Activated T-helper 2 cell treated with anti-CD3 and anti-CD28 coated beads, Interferon-gamma antibody, Interleukin-2, Interleukin-4, amounts not matched to agents 10 μg/mL and 5 μg/mL and 100 μg/mL, durations not matched to agents 14 hours and 24 hours and 36 hours (primary cell): ENCODE measurements at places on chromosomes 4 and X.

- H3K27ac ChIP-seq: no peak overlapping the region
- no peak overlapping the region for H3K4me3 ChIP-seq
- peaks cover 1% of the 10 kb centered on the region for H3K4me1 ChIP-seq
- no peak for DNase-seq
- peaks cover 11% of the 10 kb centered on the region for H3K36me3 ChIP-seq
Measured at GRCh38 chr4:129111919-129112318, 16.0 kb downstream of the C4orf33 start.

- H3K36me3 ChIP-seq: no peaks in the 10 kb centered on the region
- no peaks in the 10 kb centered on the region for H3K4me1 ChIP-seq
- DNase-seq: no peak
- no peak overlapping the region for H3K4me3 ChIP-seq
Measured at GRCh38 chr4:8723222-8723980, 130.8 kb downstream of the CPZ start.

- DNase-seq: no peak
- no peaks in the 10 kb centered on the region for H3K4me1 ChIP-seq
- H3K27ac ChIP-seq: no peak overlapping the region
- no peaks in the 10 kb centered on the region for H3K36me3 ChIP-seq
Measured at GRCh38 chr4:169906104-169906503, 120.1 kb downstream of the MFAP3L start.

- no peaks in the 10 kb centered on the region for H3K4me1 ChIP-seq
- no peaks in the 10 kb centered on the region for H3K36me3 ChIP-seq
- no peak for DNase-seq
- peaks cover 11% of the 10 kb centered on the region for H3K27me3 ChIP-seq
- no peak overlapping the region for H3K27ac ChIP-seq
- no peak overlapping the region for H3K4me3 ChIP-seq
Measured at GRCh38 chr4:151418385-151418784, 9.4 kb downstream of the FHIP1A start.

DNA sequence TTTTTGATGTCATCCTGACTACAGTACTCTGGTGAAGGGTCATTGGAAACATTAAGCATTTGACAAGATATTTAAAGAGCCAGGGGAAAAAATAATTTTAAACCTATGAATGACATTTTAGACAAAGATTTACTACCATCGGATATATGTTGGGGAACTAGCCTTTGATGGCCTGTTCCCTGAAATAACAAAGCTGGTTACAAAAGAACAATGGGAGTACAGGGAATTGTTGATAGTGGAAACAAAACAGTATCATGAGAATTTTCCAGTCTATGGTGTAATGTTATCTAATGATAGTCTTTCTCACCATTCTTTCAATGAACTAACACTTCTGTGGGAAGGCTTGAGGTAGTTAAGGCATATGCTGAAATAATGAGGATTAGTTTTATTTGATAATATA, 125.9 kb upstream of the KLHL4 start:
- no peaks in the 10 kb centered on the region for H3K36me3 ChIP-seq
- no peaks in the 10 kb centered on the region for H3K27me3 ChIP-seq
- H3K27ac ChIP-seq: no peak overlapping the region
- no peaks in the 10 kb centered on the region for H3K4me1 ChIP-seq
- H3K4me3 ChIP-seq: no peak overlapping the region

GRCh38 chrX:12002876-12003275, 135.4 kb upstream of the FRMPD4 start:
- no peaks in the 10 kb centered on the region for H3K4me1 ChIP-seq
- no peaks in the 10 kb centered on the region for H3K27me3 ChIP-seq
- H3K4me3 ChIP-seq: no peak overlapping the region

DNA sequence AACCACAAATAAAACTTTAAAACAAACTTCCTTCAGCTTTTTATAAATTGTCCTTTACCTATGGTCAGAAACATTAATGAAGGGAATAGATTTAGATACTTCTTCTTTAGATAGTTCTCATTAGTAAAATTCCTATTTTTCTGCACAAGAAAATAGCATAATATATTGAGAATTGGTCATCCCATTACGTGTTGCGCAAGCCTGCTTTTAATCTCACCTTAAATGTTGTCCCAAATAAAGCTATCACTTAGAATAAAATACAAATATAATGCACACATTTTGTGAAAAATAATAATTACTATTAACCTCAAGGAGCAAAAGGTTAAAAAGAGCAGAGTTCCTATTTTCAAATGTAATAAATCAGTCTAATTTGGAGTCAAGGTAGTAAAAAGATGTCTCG, 95.2 kb upstream of the TTC29 start:
- no peaks in the 10 kb centered on the region for H3K4me1 ChIP-seq
- H3K27ac ChIP-seq: no peak overlapping the region
- DNase-seq: no peak
- H3K36me3 ChIP-seq: no peaks in the 10 kb centered on the region
- H3K4me3 ChIP-seq: no peak overlapping the region

DNA sequence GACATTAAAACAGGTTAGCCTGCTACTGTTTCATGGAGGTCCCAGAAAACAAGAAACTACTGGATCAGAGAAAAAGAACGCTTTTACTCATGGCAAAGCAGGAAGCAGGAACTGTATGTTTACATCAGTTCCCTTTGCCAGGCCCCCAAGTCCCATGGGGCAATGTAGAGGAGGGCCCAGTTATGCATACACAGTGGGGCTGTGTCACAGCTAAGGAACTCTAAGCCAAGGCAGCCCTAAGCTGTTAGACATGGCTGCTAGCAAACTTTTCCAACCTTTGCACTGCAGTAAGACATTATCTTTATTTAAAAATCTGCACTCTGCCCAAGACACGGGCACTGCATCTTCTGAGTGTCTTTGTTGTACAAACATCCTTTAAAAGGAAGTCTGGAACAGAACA, 975.8 kb downstream of the C4orf33 start:
- no peaks in the 10 kb centered on the region for H3K4me1 ChIP-seq
- no peak overlapping the region for H3K4me3 ChIP-seq
- H3K36me3 ChIP-seq: no peaks in the 10 kb centered on the region
- no peak overlapping the region for H3K27ac ChIP-seq

DNA sequence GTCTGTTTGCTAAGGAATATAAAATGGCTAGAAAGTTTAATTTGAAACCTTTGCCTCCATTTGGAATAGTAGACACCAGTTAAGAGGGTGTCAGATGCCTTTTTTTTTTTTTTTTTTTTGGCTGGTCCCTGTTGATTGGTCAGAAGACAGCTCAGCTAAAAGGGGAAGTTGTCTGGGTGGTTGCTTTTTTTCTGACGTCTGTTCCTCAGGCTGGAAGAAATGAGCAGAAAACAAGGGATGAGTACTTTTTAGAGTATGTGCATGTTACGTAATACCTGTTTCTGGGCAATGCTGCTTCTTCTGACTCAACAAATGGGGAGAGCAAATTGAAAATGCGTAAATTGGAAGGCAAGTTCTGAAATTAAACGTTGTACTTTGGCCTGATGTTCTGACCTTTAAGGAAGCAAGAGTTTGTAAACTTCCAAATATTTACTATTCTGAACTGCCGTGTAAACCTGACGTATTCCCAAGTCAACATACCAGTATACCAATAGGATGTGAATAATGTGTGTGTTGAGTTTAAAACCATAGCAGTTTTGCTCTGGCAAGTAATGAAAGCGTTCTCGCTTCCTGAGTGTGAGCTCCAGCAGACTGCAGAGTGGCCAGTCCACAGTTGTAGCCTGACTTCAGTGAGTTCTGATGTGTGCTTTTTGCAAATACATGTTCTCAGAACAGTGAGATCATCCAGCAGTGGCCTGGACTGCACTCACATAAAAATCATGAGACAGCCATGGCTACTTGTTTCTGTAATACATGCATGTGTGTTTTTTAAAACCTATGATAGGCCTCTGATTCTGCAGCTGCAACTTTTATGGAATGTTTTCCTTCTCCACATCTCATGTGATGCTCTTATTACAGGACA, 1.7 kb downstream of the SAT1 start:
- peaks cover 28% of the 10 kb centered on the region for H3K4me1 ChIP-seq
- peak overlapping the region; percentile 86 for H3K27ac ChIP-seq
- peaks cover 29% of the 10 kb centered on the region for H3K36me3 ChIP-seq
- no peak for DNase-seq

- no peak for DNase-seq
- H3K4me1 ChIP-seq: no peaks in the 10 kb centered on the region
- H3K27ac ChIP-seq: no peak overlapping the region
- no peaks in the 10 kb centered on the region for H3K36me3 ChIP-seq
- H3K4me3 ChIP-seq: no peak overlapping the region
- no peaks in the 10 kb centered on the region for H3K27me3 ChIP-seq
Measured at GRCh38 chrX:129065895-129066294, 457.4 kb downstream of the SMARCA1 start.

- H3K36me3 ChIP-seq: no peaks in the 10 kb centered on the region
- no peak overlapping the region for H3K27ac ChIP-seq
- no peak for DNase-seq
- no peak overlapping the region for H3K4me3 ChIP-seq
- H3K4me1 ChIP-seq: no peaks in the 10 kb centered on the region
Measured at GRCh38 chr4:56235725-56236124, 151.6 kb downstream of the AASDH start.

- H3K4me1 ChIP-seq: no peaks in the 10 kb centered on the region
- no peaks in the 10 kb centered on the region for H3K27me3 ChIP-seq
- DNase-seq: no peak
Measured at GRCh38 chrX:28135378-28136047, 154.3 kb upstream of the DCAF8L1 start.

- H3K4me1 ChIP-seq: peaks cover 10% of the 10 kb centered on the region
- H3K36me3 ChIP-seq: peaks cover 20% of the 10 kb centered on the region
- no peak overlapping the region for H3K27ac ChIP-seq
- no peak overlapping the region for H3K4me3 ChIP-seq
Measured at GRCh38 chr4:109640644-109641043, 62.6 kb downstream of the CASP6 start.

GRCh38 chrX:134258202-134258601, 21.2 kb downstream of the CCDC160 start:
- no peak overlapping the region for H3K27ac ChIP-seq
- H3K4me3 ChIP-seq: no peak overlapping the region
- DNase-seq: no peak
- H3K27me3 ChIP-seq: no peaks in the 10 kb centered on the region
